Epithelial cell of proximal tubule (primary cell): ENCODE measurements at places on chromosomes 13 and 19.

DNA sequence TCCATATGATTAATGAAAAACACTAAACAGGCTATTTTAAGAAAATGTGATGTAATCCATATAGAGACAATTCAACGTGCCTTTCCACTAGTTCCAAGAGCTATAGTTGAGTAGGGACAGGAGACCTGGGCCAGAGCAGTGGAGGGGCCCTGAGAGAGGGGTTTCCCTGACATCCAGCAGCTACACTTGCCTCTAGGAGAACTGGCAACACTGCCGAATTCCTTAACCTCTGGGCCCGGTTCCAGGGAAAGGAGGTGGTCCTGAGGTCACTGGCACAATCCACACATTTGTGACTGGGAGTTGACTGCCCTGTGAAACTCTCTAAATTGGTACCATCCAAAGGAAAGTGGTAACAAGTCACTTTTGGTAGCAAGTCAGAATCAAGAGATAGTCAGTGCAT, 264.4 kb downstream of the DCLK1 start:
- DNase-seq, result no peak

DNA sequence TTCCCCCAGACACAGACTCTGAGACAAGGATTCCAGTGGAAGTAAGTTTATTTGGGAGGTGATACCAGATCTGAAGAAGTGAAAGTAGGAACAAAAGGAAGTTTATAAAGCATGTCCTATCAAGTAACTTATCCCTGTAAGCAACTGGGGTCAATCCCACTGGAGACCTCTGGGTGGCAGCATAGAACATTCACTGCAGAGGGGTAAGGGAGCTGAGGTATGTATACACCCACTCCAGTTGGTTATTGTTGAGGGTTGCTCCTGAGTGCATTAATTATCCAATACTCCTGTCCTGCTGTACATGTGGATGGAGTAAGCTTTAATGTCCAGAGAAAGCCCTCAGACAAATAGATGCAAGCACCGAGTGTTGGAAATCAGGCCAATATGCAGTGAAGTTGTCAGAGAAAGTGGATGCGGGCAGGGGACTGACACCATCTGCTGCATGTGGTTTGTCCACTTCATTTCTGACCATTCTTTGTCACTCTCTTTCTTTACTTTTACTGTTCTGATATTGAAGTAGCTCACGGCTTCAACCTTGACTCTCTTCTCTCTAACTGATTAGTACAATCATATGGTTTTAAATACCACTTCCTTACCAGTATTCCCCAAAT, 46.7 kb downstream of the NOTCH3 start:
- no peak for DNase-seq

DNA sequence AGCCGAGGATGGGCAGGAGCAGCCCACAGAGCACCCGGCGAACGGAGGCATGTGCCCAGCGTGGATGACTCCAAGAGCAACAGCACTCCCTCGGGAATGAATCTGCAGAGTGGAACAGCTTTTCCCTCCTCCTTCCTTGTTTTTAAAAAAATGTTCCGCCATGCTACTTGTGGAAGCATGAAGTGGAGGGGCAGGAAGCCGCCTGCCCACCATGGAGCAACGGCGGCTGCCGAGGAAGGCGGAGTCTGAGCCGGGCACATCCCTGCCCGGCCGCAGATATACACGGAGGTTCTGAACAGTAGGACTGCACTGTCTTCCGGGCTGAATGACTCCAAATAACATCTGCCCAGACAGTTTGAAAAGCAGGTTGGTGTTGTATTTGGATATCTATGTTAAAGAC, 65.2 kb downstream of the SOX1 start:
- no peak for DNase-seq

DNA sequence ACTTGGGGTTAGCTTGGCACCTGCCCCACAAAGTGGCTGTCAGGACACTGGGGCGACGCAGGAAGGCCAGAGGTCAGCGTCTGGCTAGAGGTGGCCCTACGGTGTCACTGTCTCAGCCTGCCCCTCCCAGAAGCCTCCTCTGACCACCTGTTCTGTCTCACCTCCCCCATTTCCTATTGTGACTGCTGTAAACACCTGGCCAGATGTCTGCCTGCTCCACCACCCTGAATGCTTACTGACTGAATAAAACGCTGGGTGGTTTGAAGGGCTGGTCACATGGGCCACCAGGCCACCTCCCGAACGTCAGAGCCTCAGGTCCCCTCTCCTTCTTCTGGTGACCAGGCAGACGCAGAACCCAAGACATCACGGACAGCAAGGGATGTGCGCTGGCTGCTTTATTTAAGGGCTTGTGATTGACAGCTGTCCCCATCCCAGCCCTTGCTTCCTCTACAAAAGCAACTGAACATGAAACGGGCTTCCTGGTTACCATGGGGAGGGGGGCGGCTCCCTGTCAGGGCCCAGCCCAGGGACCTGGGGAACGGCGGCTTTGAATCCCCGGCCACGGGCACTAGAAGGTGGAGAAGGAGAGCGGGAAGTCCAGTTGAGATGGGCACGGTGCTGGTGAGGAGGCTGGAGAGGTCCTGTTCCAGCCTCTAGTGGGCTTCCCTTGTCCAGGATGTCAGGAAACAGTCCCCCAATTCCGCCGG, 6.2 kb downstream of the ELOF1 start:
- DNase-seq, result no peak
